Activated T-cell treated with anti-CD3 and anti-CD28 coated beads for 1 hour (primary cell): ENCODE measurements at places on chromosomes 6 and 20.

- DNase-seq, result no peak
These were observed at the start of gene ZNF311 for GRCh38 chr6:29005183-29005885. Gene ZNF311, minus strand, starts transcription at chr6:29005315. Its CDS starts 1,361 bp downstream, at chr6:29003954.

- DNase-seq, result no peak
These were observed 19.2 kb upstream of the PTGIS start for GRCh38 chr20:49587111-49587570.

- no peak for DNase-seq
These were observed 39.2 kb downstream of the PLAGL2 start for GRCh38 chr20:32168184-32168910.

GRCh38 chr20:32509639-32510066 is 75.5 kb downstream of the NOL4L start:
- DNase-seq, result peak; percentile 46
